ENCODE measurements at places on chromosomes 11 and 22.

GRCh38 chr11:66593650-66594049, 665 bp downstream of the CCS start:
- DNase-seq, result no peak

DNA sequence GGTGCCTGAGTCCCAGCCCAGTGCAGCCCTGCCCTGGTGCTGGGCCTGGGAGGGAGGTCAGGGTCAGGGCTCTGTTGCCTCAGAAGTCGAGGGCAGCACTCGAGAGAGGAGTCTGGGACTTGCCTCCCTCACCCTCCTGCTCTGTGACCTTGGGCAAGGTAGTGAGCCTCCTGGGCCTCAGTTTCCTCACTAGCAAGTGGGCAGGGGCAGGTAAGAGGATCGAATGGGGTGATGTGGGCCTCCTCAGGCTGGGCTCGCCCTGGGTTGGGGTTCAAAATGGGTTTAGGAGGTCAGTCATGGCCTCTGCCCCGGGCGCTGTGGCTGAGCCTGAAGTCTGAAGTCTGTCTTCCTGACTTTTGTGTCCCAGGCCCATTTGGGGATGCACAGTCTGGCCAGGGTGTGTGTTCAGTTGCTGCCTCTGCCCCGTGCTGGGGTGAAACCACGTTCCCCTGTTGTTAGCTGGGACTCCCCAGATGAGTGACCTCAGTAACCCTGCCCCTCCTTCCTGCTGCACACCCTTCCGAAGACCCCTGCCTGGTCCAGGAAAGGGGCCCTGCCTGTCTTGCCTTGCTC, 40.9 kb upstream of the CELSR1 start:
- no peak for DNase-seq

DNA sequence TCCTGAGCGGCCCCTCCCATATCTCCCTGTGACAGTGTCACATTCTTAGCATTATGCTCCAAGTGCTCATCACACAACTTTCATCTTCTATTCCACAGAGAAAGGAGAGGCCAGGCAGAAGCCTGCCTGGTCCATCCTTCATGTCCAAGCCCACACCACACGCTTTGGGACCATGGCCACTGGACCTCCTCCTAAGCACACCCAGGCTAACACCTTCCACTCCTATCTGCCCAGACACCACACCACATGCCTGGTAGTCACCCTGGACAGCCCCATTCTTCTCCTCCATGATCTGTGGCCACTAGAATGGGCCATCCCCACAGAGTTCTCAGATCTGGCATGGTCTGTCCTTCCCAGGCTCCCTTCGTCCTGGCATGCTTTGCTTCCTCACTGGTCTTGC, 55.3 kb downstream of the HIRA start:
- no peak for DNase-seq

- no peak for DNase-seq
Observed at GRCh38 chr22:37965940-37966664, 12.6 kb downstream of the POLR2F start.

DNA sequence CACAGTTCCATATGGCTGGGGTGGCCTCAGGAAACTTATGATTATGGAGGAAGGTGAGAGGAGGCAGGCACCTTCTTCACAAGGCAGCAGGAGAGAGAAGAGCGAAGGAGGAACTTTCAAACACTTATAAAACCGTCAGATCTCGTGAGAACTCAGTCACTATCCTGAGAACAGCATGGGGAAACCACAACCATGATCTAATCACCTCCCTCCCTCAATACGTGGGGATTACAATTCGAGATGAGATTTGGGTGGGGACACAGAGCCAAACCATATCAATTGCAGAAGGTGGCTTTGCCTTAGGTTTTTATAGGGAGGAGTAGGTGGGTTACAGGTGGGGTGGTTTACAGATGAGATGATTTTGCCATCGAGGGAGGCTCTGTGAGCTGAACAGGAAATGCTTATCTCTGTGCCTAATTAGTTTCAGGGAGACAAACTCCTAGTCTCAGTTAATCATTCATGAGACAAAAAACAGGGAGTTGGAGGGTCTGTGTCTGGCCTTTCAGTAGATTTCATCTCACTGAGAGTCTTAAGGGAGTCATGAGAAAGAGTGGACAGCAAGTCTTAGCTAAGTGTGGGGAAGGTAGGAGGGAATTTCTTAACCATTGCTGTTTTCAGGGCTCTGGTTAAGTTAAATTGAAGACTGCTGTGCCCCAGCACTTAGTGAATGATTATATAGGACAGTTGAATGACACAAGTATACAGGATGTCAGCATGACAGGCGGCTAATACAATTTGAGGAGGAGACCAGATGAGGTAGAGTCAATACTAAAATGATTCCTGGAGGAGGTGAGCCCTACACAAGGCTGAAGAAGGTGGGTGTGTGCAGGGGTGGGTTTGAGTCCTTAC, 47.7 kb downstream of the CWC15 start:
- no peak for DNase-seq

DNA sequence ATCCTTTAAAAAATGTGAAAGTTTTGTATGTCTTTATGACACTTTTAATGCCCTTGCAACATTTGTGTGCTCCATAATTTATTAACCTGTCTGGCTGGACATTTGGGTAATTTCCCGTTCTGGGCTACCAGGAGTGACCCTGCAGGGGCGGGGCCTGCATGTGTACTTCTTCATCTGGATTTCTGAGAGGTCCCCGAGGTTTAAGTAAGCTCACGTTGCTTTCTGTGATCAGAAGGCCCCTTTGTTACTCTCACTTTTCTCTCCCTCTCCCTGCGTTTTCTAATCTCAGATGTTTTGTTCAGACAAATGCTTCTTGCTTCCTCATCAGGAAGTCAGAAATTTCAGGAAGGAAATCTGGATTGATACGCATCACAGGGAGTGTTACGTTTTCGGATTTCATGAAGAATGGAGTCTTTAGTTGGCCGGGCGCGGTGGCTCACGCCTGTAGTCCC, 78.9 kb upstream of the CRYBB3 start:
- no peak for DNase-seq
